ENCODE measurements at places on chromosomes 1 and 21. TPM values are rescaled to one million over a fixed set of nuclear protein-coding genes. Genes with fewer than 3 reads are reported as not detected.

CCT8 gene
- total RNA-seq: 161 TPM

ADAM30 gene
- total RNA-seq: not detected

PRDM16 gene
- not detected for total RNA-seq

SPOCD1 gene
- 0.79 TPM for total RNA-seq

MRPL37 gene
- 106 TPM for total RNA-seq

LCE1C gene
- total RNA-seq: not detected

ELAPOR1 gene
- 0.98 TPM for total RNA-seq

PDPN gene
- total RNA-seq: 115 TPM

SERPINC1 gene
- total RNA-seq: not detected

CLSTN1 gene
- 85.2 TPM for total RNA-seq

CASQ2 gene
- total RNA-seq: 0.54 TPM

UBE2G2 gene
- total RNA-seq: 43.3 TPM

PADI4 gene
- total RNA-seq: not detected

ANKRD65 gene
- total RNA-seq: 2.7 TPM

NCAM2 gene
- total RNA-seq: not detected

RAB42 gene
- 2.4 TPM for total RNA-seq

DENND2D gene
- total RNA-seq: 75.4 TPM

CFHR2 gene
- total RNA-seq: not detected

ENO1 gene
- total RNA-seq: 538 TPM

CD48 gene
- not detected for total RNA-seq

SPRR3 gene
- 1.2 TPM for total RNA-seq

RPF1 gene
- 22.2 TPM for total RNA-seq

MAN1C1 gene
- 0.79 TPM for total RNA-seq

CHAF1B gene
- 3.5 TPM for total RNA-seq

LRRIQ3 gene
- 2.0 TPM for total RNA-seq

SLC45A3 gene
- total RNA-seq: 0.65 TPM

CD1C gene
- total RNA-seq: not detected

IFI44L gene
- total RNA-seq: 0.11 TPM

UAP1 gene
- 62.4 TPM for total RNA-seq

RUNX3 gene
- not detected for total RNA-seq

RGS7 gene
- total RNA-seq: under 0.01 TPM

SRGAP2C gene
- 77.5 TPM for total RNA-seq

RLF gene
- 27.1 TPM for total RNA-seq

PDZK1 gene
- total RNA-seq: 204 TPM

SFN gene
- 146 TPM for total RNA-seq

CFAP141 gene
- not detected for total RNA-seq

SPATA45 gene
- not detected for total RNA-seq

TEDDM1 gene
- total RNA-seq: not detected

CD58 gene
- 6.3 TPM for total RNA-seq

S100A14 gene
- total RNA-seq: 362 TPM

SLC16A1 gene
- total RNA-seq: 152 TPM

ZFP69 gene
- total RNA-seq: 4.7 TPM

FBXO2 gene
- 41.8 TPM for total RNA-seq

PDIK1L gene
- 3.6 TPM for total RNA-seq

NAV1 gene
- total RNA-seq: 47.7 TPM

OPRD1 gene
- total RNA-seq: 0.79 TPM

EVI5 gene
- total RNA-seq: 57.3 TPM

PGLYRP4 gene
- not detected for total RNA-seq

FAM43B gene
- 0.39 TPM for total RNA-seq

TMEM50A gene
- 68.3 TPM for total RNA-seq
